ENCODE measurements at places on chromosomes 16 and 17.
A peak's percentile ranks its signal among the peaks of the same experiment; 100 is the strongest.

DNA sequence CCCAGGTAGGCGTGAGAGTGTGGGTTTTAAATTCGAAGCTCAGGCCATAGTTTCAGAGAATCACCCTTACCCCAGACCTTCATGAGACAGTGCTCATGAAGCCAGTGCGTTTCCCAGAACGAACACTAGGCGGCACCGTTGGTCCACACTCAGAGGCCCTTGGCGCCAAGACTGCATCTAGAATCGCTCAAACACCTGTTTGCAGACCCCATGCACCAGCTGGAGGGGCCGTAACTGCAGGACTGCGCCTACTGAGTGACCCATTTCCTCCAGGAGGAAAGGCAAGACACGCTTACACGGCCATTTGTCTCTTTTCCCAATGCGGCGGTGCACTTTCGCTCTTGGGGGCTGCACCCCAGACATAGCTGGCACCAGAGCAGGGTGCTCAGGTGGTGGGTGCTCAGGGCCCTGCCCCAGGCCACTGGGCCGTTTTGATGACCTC, 34.0 kb downstream of the ADGRG5 start:
- DNase-seq = peak; percentile 72

DNA sequence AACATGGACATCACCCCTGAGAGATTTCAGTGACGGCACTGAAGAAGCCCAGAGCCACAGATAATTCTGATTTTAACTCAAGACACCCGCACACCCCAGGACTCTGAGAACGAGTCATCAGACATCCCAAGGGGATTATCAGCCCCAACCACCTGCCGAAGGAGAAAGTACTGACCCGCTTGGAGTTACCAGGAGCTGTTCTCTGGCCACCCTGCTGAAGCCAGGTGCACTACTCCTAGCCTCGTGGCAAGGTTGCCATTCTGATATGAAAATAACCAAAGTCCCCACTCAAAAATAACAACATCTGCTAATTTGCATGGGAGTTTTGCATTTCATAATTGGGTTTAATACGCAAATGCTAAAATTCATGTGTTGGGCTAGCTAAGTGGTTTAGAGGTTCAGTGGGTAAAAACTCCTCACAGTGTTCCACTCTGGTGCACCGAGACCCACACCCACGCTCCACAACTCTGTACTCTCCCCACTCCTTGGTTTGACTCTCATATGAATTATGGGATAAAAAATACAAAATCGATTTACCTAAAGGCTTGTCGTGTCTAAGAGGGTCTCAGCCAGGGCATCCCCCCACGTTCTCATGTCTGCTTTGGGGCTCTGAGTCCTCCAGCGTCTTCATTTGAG, 143.0 kb upstream of the NOL11 start:
- DNase-seq = no peak

- no peak for DNase-seq
These were observed 6.0 kb downstream of the MTSS2 start for GRCh38 chr16:70679671-70680494.

- peak; percentile 27 for DNase-seq
These were observed 198.8 kb upstream of the CACNG5 start for GRCh38 chr17:66636111-66636510.

DNA sequence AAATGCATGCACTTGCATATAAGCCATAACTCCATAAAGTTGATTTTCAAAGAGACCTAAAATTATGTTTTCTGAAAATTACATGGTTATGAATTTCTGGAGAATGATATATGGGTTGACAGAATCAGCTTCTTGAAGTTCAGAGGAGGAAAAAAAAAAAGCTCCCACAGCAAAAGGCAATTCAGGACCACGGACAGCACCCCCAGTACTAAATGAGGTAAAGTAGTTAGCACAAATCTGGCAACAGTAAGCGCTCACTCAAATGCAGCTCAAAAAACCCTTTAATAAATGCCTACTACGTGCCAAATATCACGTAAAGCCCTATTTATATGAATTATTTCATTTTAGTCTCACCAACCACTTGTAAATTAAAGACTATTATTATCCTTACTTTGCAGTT, 135.2 kb downstream of the SHISA9 start:
- no peak for DNase-seq

DNA sequence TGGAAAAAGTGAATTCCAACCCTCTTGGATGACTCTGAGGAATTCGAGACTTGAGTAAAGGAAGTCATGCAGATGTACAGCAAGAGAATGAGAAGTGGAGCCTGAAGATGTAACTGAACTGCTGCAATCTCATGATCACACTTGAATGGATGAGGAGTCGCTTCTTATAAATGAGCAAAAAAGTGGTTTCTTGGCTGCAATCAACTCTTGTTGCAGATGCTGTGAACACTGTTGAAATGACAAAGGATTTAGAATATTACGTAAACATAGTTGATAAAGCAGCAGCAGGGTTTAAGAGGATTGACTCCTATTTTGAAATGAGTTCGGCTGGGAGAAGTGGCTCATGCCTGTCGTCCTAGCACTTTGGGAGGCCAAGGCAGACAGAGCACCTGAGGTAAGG, 25.5 kb downstream of the ASPA start:
- DNase-seq = no peak

GRCh38 chr16:29316761-29317183, 89.7 kb downstream of the NPIPB11 start:
- no peak for DNase-seq
